IMR-90 (cell line): ENCODE measurements at places on chromosomes 4 and X. TPM values are rescaled to one million over a fixed set of nuclear protein-coding genes. Genes with fewer than 3 reads are reported as not detected.

- no peak for DNase-seq
These were observed 86.4 kb upstream of the CHRDL1 start for GRCh38 chrX:110881971-110882370.

DNA sequence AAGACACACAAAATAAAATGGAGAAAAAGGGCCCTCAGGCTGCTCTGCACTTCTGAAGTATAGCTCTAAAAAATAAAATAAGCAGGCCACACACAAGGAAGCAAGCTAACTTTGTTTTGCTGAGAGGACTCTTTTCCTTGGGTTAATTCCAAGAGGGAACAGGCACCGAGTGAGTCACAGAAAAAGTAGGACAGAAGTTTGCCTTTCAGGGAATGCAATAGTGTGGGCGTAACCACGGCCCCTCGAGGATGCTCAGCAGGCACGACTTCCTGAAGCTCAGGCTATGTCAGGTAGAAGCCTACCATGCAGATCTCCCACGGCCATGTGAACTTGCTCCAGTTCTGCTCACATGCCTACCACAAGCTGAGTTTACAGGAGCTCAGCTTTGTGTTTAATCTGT, 22.1 kb downstream of the PPP1R2C start:
- DNase-seq, result peak; percentile 42

Gene CYBB
- total RNA-seq, result not detected in 2 replicates

- no peak for DNase-seq
These were observed 71.5 kb downstream of the TSPAN5 start for GRCh38 chr4:98586962-98587354.

Gene TMSB15C
- total RNA-seq, result 2.0 and 5.8 TPM in 2 replicates

- DNase-seq, result peak; percentile 63
These were observed 48.3 kb downstream of the SEL1L3 start for GRCh38 chr4:25814301-25815136.

DNA sequence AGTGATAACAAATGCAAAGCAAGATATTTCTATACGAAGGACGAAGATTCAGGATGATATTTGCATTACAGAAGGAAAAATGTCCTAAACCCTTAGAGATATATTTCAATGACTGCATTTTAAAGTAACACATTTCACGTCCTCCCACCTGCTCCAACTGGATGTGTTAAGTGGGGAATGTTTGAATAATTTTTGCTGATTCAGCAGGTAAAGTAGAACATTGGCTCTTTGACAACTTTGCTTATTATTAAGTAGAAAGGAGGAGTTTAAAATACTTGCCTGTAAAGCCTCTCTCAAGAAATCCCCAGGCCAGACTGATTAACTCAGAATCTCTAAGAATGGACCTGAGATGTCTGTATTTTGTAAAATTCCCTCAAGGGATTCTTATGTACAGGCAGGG, 1165.2 kb upstream of the PRKX start:
- DNase-seq, result no peak

Gene PRRG3
- not detected in 2 replicates for total RNA-seq

Gene LGI2
- not detected in 2 replicates for total RNA-seq

GRCh38 chrX:10420134-10420533, 200.3 kb downstream of the MID1 start:
- no peak for DNase-seq

Gene DAPP1
- total RNA-seq, result not detected in 2 replicates

DNA sequence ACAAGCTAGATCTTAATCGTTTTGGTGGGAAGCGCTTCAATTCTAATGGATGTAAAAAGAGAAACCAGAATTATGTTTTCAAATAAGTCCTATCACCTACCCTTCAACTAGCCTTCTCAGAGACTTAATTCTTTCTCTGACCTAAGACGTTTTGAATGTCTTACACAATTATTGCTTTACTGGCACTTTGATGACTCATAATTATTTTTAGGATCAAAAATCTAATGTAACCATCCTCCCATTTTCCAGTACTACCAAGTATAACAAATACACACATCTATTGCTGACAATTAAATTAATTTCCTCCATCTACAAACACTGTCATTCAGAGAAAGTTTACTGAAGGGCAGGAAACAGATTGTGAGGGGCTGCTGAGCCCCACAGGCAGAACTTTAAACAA, 108.6 kb downstream of the PPP3CA start:
- peak; percentile 54 for DNase-seq

DNA sequence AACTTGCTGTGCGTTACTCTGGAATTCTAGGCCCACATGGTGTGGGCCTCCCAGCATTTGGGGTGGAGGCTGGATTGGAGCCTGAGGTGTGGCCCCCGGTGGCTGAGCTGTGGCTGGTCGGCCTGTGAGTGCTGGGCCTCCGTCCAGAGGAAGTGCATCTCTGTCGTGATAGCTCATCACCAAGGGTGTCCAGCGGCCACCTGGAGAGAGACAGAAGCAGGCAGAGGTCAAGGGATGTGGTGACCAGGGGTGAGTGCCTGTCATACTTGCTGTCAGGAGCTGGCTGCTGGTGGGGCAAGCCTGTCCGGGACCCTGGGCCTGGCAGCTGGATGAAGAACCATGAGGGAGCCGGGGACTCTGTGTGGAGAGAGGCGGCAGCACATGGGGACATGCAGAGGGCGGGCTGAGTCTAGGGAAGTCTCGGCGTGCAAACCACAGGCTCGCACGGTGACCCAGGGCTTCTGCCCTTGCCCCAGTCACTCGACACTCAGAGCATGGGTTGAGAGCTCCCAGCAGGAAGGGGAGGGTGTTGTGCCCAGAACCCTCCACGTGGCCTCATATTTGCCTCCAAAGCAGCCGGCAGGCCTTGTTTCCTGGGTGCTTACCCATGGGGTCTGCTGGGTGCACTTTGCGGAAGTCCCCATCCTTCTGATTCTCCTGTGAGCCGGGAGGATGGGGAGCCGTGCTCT, 6.2 kb downstream of the SORCS2 start:
- DNase-seq, result no peak

GRCh38 chrX:34875204-34875603, 67.4 kb upstream of the FAM47B start:
- DNase-seq, result peak; percentile 75

Gene HSFX2
- total RNA-seq, result not detected in 2 replicates

Gene MSX1
- total RNA-seq, result 1.1 TPM in 2 replicates

DNA sequence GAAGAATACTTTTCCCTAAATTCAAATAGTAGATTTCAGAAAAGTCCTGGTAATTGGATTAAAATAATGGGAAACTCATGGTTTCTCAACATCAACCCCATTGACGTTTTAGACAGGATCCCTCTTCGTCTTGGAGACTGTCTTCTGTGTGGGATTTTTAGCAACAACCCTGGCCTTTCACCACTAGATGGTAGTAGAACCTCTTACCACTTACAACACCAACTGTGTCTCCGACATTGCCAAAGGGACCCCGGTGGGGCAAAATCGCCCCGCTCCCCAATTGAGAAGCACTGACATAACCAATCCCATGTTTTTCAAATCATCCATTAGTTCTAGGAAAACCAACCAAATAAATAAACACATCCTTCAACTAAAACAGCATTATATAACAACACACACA, 16.9 kb upstream of the ANOS1 start:
- peak; percentile 43 for DNase-seq

DNA sequence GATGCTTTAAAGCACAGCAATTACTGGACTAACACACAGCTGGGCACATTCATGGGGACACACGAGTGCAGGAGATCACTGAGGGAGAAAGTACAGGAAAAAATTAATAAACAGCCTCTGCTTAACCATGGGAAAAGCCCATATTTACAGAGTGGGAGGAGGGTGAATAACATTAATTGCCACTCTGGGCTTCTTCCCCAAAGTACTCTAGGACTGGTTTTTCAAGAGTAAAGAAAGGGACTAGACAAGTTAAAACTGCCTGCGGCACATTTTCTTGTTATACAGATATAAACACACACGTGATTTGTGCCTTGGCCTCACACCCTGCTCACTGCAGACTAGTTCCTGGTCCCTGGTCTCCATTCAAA, 179.7 kb upstream of the TET2 start:
- no peak for DNase-seq

GRCh38 chr4:48375651-48376304, 34.4 kb downstream of the SLAIN2 start:
- peak; percentile 96 for DNase-seq

- no peak for DNase-seq
These were observed 718.7 kb upstream of the TENM3 start for GRCh38 chr4:181524499-181524898.

DNA sequence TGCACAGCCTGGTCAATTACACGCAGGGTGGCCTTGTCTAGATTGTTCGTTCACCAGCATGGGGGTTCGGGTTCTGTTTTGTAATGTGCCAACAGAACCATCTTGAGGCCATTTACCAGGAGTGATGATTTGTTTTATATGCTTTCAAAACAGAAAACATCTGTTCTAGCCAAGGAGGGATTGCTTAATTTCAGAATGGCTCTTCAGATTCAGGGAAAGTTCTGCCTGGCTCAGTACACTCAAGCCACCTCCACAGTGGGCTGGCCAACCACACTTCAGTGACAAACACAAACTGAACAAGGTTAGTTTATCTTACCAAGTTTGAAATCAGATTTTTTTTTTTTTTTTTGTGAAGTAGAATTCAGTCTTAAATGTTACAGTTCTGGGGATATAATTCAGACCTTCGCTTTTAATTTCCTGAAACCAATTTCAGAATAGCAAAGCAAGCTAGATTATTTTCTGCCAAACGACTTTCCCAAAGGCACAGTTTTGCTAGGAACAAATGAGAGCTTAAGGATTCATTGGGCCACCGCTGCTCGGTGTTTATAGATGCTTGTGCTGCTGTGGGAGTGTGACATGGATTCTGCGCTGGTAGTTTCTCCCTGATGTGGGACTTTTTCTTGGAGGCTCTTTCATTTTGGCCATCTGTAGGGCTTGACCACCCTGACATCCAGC, 23.4 kb downstream of the SMS start:
- peak; percentile 44 for DNase-seq

Gene LAGE3
- 3.6 and 6.4 TPM in 2 replicates for total RNA-seq

Gene SHROOM2
- 8.1 TPM in 2 replicates for total RNA-seq

GRCh38 chrX:151680805-151681204, 14.5 kb upstream of the PRRG3 start:
- peak; percentile 2 for DNase-seq

- peak; percentile 80 for DNase-seq
These were observed 5.1 kb downstream of the RTL5 start for GRCh38 chrX:72126539-72127140.

DNA sequence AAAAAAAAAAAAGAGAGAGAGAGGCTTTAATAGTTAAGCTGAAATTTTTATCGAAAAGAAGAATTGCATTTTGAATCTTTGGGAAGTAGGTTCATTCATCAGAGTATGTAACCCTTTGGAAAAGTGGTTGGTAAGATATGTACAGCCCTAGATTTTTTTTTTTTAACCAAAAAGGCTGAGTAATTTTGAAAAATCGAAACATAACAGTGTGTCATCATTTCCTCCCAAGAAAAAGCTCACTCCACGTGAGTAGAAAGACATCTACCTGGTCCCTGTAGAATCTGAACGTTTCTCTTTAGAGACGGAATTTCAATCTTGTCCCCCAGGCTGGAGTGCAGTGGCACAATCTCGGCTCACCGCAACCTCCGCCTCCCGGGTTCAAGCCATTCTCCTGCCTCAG, 16.2 kb downstream of the SHOX start:
- DNase-seq, result no peak

Gene ASB9
- 0.28 and 0.36 TPM in 2 replicates for total RNA-seq

DNA sequence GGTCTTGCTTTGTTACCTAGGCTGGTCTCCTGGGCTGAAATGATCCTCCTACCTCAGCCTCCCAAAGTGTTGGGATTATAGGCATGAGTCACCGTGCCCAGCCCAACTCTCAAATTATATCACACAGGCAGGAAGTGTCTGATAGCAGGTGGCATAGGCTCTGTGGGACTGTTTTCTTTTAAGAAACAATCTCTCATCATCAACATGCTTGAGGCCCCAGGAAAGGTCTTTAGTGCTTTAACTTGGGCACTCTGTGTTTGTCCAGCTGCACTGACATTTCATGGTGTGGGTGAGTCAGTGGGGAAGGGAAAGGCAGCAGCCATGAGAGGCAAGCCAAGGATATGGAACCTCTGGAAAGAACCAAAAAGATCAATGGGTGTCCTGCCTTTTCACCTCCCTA, 88.1 kb upstream of the TSPAN5 start:
- DNase-seq, result peak; percentile 52

- DNase-seq, result peak; percentile 65
These were observed 511.4 kb upstream of the DIPK2B start for GRCh38 chrX:45712067-45712466.

- DNase-seq, result no peak
These were observed 2.1 kb upstream of the GALNT7 start for GRCh38 chr4:173166491-173166890.

DNA sequence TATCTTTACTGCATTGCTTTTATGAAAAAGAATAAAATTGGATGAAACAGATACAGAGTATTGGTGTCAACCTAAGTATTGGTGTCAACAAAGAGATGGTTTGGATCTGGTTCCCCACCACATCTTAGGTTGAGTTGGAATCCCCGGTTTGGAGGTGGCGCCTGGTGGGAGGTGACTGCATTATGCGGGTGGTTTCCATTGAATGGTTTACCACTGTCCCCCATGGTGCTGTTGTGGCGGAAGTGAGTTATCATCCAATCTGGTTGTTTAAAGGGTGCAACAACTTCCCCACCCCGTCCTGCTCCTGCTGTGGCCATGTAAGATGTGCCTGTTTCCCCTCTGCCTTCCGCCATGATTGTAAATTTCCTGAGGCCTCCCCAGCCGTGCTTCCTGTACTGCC, 52.8 kb upstream of the CD99 start:
- DNase-seq, result no peak

Gene ZFP92
- under 0.01 TPM in 2 replicates for total RNA-seq

- no peak for DNase-seq
These were observed 1061.2 kb downstream of the DMD start for GRCh38 chrX:32150141-32150540.

DNA sequence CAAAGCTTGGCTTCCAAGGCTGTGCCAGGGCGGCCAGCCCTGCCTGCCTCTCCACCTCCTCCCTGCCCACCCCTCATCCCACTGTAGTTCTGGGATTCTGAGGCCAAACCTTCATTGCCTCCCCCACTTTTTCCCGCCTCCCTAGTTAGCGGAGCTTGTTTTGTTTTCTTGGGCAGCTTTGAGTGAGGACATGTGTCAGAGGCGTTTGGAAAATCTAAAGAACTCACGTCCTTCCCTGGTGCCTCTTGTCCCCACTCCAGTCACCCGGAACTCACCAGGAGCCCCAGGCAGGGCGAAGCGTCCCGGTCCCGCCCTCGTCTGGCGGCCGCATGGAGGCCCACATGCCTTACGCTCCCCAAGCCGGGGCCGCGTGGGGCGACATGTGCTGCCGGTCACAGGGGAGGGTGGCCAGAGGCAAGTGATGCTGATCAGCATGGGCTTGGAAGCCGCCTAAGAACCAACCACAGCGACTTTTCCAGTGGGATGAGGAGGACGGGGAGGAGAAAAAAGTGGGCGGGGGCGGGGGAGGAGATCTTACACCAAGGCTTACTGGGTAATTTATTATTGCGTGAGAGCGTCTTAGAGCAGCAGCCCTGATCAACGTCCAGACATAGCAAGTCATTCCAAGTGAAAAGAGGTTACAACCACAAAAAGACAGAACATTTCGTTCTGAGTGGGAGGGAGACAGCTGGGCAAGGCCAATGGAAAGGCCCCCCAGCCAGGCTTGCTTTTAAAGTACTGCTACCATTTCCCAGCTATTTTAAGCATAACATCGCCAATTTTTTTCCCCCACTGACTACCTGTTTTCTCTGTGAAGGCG, 48.5 kb downstream of the PRPS1 start:
- peak; percentile 84 for DNase-seq
